Skeletal muscle tissue (tissue), 5 donors: ENCODE measurements at places on chromosomes 7 and 10. TPM values are rescaled to one million over a fixed set of nuclear protein-coding genes. Genes with fewer than 3 reads are reported as not detected.

ADGRA1 gene
- under 0.01 TPM for total RNA-seq

TMEM213 gene
- not detected for total RNA-seq

HSPA12A gene
- 8.4 TPM for total RNA-seq

RPP30 gene
- total RNA-seq: 42.3 TPM

FFAR4 gene
- total RNA-seq: 0.52 TPM

C10orf143 gene
- not detected for total RNA-seq

CALCR gene
- total RNA-seq: 5.2 TPM
